T-helper 9 cell (primary cell): ENCODE measurements at places on chromosomes 12 and 14.
A peak's percentile ranks its signal among the peaks of the same experiment; 100 is the strongest.

DNA sequence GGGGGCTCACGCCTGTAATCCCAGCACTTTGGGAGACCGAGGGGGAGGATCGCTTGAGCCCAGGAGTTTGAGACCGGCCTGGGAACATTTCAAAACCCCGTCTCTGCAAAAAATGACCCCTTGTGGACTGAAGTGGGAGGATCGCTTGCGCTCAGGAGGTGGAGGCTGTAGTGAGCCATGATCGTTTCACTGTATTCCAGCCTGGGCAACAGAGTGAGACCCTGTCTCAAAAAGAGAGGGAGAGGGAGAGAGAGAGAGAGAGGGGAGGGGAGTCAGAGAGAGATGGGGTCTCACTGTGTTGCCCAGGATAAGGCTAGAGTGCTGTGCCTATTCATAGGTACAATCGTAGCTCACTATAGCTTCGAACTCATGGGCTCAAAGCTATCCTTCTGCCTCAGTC is 2.8 kb downstream of the FGD4 start:
- no peak for DNase-seq

DNA sequence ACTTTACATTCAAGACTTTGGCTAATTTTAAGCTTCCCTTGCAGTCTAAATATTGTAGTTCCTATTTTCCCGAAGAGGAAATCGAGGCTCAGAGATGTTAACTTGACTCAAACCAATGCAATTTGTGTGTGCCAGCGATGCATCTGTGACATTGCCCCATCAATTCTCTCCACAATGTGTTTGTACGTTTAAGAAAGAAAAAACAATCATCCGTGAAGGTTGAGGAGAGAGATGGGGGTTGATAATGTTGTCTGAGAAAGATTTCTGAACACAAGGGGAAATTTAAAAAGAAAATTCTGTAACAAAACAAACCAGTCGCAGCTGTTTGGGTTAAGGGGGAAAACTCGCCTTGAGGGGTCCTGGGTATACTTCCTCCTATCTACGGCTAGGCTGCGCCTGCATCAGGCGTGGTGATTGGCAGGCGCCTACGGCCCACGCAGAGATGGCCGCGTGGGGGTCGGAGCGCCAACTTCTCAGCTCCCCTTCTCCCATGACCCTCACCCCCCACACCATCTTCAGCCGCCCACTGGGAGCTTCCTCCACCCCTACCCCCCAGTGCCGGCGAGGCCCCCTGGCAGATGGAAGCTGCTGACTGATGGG is 12.3 kb downstream of the SIX1 start:
- no peak for DNase-seq

DNA sequence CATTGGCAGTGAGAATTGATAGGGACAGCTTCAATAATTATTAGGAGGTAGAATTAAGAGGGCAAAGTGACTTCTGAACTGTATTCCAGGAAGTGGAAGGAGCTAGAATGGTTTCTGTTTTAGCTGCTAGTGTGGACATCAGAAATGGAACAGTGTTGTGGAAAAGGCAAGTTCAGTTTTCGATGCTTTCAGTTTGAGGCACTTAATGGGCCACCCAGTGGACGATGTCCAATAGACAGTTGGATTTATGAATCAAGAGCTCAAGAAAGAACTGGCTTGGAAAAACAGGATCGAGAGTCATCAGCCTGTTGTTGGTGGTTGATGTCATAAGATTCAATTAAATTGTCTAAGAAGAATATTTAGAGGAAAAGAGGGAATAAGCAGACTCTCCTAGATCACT is 136.3 kb downstream of the DYRK2 start:
- DNase-seq = no peak

GRCh38 chr12:124761871-124762270 is 101.8 kb downstream of the SCARB1 start:
- DNase-seq = no peak

- peak; percentile 48 for DNase-seq
Observed at GRCh38 chr14:77459072-77459723, 1.3 kb downstream of the AHSA1 start.

GRCh38 chr12:57849035-57849434 is 2.5 kb upstream of the CTDSP2 start:
- DNase-seq = no peak

DNA sequence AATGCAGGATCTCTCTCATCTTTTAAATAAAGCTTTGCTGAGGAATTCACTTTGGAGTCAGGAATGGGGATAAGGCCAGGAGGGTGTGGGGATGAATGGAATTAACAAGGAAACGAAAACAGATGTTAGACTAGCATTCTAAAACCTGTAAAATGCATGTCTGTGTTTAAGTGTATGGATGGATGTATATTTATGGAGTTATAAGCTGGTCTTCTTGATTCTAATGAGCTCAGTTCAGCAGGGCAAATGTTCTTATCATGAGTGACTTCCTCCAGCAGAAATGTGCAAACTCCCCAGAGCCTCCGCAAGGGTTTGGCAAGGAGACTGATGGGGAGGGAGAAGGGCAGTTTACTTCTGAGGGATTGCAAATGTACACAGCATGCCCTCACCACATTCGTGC is 149.1 kb downstream of the NTF3 start:
- no peak for DNase-seq

GRCh38 chr14:99143793-99144192 is 128.2 kb downstream of the BCL11B start:
- no peak for DNase-seq

DNA sequence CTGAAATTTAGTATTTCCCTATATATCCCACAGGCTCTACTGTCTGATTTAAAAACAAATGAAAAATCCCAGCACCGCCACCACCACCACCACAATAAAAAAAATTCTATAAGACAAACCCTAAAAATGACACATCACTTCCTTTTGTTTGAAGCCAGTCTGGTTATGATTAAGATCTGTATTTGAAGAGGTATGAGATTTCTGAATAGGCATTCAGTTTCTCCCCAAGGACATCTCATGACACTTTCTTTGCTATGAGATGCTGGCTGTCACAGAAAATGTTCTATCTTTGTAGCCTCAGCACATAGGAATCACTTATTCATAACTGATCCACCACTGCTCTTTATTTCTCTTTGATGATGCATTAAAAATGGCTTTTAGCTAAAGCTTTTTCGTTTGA is 1071.0 kb downstream of the SLC6A15 start:
- DNase-seq = no peak

GRCh38 chr14:68628605-68629310 is 164.1 kb downstream of the ZFP36L1 start:
- DNase-seq = peak; percentile 12

GRCh38 chr14:79986251-79986650 is 225.1 kb downstream of the DIO2 start:
- DNase-seq = no peak

DNA sequence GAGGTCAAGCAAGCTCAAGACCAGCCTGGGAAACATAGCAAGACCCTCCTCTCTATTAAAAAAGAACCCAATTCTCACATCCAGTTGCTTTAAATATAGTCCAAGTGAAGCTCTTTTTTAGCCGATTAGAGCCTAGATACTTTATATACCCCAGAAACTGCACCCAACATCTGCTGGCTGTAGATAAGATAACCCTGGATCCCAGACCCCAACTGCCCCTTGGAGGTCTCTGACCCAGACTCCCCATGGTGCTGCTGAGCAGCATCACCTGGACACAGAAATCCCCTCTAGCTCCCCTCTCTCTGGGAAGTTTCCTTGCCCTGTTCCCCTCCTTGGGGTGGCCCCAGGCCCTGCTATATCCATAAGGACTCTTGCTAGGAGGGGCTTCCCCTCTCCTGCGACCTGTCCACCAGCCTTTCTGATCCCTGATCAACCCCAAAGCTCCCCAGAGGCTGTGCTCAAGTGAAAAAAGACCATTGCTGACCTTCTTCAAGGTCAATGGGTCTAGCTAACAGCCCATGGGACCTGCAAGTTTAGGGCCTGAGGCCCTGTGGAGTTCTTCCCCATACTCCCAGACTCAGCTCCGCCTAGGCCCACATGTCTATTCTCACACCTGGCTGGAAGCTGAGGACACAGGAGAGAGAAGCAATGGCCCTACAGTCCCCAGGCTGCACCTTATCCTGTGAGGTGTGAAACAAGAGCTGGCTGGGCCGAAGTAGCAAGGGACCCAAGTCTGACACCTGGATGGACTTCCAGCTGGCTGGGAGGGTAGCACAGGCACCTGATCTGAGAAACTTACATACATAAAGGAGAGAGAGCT is 56.2 kb downstream of the ARL6IP4 start:
- no peak for DNase-seq

- no peak for DNase-seq
Observed at GRCh38 chr14:102275866-102276265, 29.1 kb downstream of the MOK start.

- DNase-seq = no peak
Observed at GRCh38 chr14:67510121-67510520, 21.6 kb upstream of the TMEM229B start.

- no peak for DNase-seq
Observed at GRCh38 chr12:92987362-92987761, 58.3 kb upstream of the EEA1 start.

GRCh38 chr14:105880616-105881015 is 354.2 kb downstream of the TMEM121 start:
- no peak for DNase-seq

DNA sequence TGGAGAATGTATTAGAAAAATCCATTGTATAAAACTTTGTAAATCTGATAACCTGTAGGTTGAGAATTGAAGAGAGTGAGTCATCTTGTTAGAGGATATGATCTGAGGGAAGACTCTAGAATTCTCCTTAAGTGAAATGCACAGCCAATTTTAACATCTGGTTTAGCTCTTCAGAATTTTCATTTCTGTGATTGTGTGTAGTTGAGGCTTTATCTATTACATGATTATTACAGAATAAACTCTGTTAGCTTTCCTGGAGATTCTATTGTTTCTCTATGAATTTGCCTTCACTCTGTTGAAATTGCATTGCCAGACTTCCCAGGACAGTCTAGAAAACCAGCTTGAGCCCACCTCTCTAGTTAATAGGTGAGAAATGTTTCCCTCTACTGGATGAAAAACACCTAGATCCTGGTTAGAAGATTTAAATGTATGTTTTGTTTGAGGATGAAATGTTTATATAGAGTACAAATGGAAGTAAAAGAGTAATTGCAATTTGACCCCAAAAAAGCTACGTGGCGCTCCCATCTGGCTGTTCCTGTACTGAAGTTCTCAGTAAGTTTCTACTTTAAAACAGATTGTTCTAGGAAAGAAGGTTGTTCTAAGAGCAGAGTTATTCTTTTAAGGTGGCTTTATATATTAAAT is 2.9 kb downstream of the NUDT4 start:
- DNase-seq = no peak

DNA sequence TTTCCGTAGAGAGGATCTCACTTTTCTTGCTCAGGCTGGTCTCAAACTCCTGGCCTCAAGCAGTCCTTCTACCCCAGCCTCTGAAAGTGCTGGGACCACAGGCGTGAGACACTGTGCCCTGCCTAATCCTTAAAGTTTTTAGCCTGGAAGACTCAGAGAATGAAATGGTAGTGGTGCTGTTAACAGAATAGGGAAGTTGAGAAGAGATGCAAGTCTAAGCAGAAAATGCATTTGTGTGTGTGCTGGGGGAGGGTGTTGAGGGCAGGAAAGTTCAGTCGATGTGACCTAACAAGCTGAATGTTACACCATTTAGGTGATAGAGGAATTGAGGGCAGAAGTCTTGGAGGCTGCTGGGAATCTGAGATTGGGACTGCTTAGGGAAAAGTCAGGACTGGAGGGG is 6.9 kb upstream of the TUBA1A start:
- no peak for DNase-seq

- no peak for DNase-seq
Observed at GRCh38 chr12:130572553-130572952, 143.5 kb downstream of the RIMBP2 start.

- no peak for DNase-seq
Observed at GRCh38 chr14:47365233-47365632, 310.2 kb downstream of the MDGA2 start.
